CD8-positive, alpha-beta memory T cell (primary cell): ENCODE measurements at places on chromosomes 3 and 15. TPM values are rescaled to one million over a fixed set of nuclear protein-coding genes. Genes with fewer than 3 reads are reported as not detected.

DUOXA2 gene
- not detected for total RNA-seq

ARF4 gene
- 74.4 TPM for total RNA-seq

KBTBD13 gene
- not detected for total RNA-seq

CHRM5 gene
- not detected for total RNA-seq
